ENCODE measurements at places on chromosomes 1 and 21. TPM values are rescaled to one million over a fixed set of nuclear protein-coding genes. Genes with fewer than 3 reads are reported as not detected.

LINGO4 gene
- total RNA-seq, result not detected

- DNase-seq, result no peak
Measured at GRCh38 chr21:28592205-28592865, 400.3 kb downstream of the LTN1 start.

DNA sequence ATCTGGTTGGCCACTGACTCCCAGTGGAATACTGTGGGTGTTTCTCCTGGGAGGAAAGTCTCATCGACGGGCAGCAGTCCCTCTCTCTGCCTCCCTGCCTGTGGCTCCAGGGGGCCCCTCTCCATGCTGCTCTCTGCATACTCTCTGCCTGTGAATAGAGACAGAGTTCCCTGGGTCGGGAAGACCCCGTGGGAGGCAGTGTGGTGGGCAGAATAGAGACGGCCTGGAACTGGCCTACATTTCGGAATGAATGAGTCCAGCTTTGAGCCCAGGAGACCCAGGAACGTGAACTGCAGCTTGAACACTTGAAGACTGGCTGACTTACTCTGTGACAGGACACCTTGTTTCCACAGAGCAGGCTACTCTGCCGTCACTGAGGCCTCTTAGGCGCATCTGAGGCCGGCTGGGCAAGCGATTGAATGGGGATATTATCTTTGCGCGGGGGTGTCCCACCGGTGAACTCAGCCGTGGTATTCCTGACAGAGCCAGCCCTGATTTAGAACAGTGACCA, 64.0 kb downstream of the KIF21B start:
- no peak for DNase-seq

MAP10 gene
- total RNA-seq, result 0.09 TPM

Measured in A172 (cell line).